ENCODE measurements at places on chromosomes 13 and 19.

- no peak overlapping the region for H3K4me3 ChIP-seq
- H3K27me3 ChIP-seq, result no peaks in the 10 kb centered on the region
- H3K36me3 ChIP-seq, result no peaks in the 10 kb centered on the region
- peaks cover 5% of the 10 kb centered on the region for H3K4me1 ChIP-seq
Observed at GRCh38 chr13:33345842-33346241, 60.3 kb upstream of the STARD13 start.

GRCh38 chr13:48278806-48279205 is 24.7 kb upstream of the RB1 start:
- DNase-seq, result no peak
- no peaks in the 10 kb centered on the region for H3K36me3 ChIP-seq
- no peak overlapping the region for H3K4me3 ChIP-seq
- no peaks in the 10 kb centered on the region for H3K27me3 ChIP-seq

- H3K36me3 ChIP-seq, result no peaks in the 10 kb centered on the region
- DNase-seq, result no peak
- H3K27ac ChIP-seq, result no peak overlapping the region
Observed at GRCh38 chr13:106176117-106176516, 359.3 kb downstream of the EFNB2 start.

GRCh38 chr13:101520672-101521071 is 68.2 kb downstream of the ITGBL1 start:
- H3K4me3 ChIP-seq, result no peak overlapping the region
- no peaks in the 10 kb centered on the region for H3K4me1 ChIP-seq
- H3K27me3 ChIP-seq, result no peaks in the 10 kb centered on the region
- no peaks in the 10 kb centered on the region for H3K36me3 ChIP-seq
- peak overlapping the region; percentile 14 for H3K27ac ChIP-seq

DNA sequence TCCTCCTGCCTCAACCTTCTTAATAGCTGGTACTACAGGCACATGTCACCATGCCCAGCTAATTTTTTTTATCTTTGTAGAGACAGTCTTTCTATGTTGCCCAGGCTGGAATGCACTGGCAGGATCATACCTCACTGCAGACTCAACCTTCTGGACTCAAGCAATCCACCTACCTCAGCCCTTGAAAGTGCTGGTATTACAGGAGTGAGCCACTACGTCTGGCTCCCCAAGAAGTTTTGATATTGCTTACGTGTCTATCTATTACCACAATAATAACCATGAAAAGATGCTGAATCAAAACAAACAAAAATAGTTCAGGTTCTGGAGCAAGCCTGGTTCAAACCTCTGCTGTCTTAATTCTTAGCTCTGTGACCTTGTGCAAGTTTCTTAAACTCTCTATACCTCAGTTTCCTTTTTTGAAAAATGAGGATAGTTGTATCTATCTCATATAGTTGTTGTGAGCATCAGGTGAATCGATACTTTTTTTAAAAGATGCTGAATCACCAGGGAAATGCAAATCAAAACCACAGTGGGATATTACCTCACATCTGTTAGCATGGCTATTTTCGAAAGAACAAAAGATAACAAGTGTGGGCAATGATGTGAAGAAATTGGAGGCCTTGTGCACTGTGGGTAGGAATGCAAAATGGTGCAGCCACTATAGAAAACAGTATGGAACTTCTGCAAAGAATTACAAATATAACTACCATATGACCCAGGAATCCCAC is 19.0 kb upstream of the LEUTX start:
- H3K4me3 ChIP-seq, result no peak overlapping the region
- no peaks in the 10 kb centered on the region for H3K27me3 ChIP-seq
- no peaks in the 10 kb centered on the region for H3K4me1 ChIP-seq
- DNase-seq, result no peak
- H3K27ac ChIP-seq, result no peak overlapping the region

DNA sequence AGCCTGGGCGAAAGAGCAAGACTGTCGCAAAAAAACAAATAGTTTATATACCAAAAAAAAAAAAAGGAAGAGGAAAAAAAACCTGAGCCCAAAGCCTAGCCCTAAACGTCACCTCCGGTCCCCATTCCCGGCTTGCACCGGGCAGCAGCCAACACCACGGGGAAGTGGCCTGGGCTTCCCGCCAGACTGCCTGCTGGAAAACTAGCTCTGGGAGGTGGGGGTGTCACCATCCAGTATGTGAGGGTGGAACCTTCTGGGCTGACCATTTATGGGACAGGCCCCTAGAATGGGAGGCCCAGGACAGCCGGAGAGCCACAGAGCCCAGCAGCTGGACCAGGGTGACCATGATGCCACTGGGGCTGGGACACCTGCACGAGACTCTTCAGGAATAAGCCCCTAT is 37.3 kb downstream of the IL12RB1 start:
- H3K4me3 ChIP-seq, result no peak overlapping the region
- H3K27ac ChIP-seq, result peak overlapping the region; percentile 87
- H3K36me3 ChIP-seq, result no peaks in the 10 kb centered on the region

DNA sequence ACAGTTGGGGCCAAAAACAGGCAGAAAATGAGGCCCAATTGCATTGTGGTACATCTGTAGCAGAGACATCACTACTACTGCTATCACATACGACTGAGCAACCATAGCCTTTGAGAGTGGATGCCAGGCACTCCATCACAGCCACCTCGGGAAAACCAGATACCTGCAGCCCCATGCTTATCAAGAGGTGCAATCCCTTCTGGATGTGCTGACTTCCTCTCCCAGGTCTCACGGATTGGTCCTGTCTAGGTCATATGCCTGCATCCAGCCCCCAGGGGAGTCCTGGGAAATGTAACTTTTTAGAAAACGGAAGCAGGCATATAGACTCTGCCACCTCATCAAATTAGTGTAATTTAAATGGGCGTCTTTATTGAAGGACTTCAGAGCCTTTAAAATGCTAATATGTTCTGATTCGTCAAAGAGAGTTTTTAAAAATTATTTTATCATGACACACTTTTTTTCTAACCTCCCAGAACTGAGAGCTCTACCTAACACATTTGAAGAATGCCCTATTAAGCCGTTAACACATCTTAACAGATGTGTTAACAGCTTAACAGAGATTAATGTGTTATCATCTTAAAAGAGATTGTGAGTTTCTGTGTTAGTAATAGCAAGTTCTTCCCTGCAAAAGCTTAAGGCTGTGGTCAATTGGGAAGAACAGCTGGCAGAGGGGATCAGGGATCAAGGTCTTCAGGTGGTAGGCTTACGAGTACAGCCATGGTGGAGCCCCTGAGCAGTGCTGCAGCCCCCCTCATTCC is 63.9 kb downstream of the DLEU7 start:
- H3K27me3 ChIP-seq, result no peaks in the 10 kb centered on the region
- no peak overlapping the region for H3K27ac ChIP-seq
- no peaks in the 10 kb centered on the region for H3K4me1 ChIP-seq
- DNase-seq, result no peak

DNA sequence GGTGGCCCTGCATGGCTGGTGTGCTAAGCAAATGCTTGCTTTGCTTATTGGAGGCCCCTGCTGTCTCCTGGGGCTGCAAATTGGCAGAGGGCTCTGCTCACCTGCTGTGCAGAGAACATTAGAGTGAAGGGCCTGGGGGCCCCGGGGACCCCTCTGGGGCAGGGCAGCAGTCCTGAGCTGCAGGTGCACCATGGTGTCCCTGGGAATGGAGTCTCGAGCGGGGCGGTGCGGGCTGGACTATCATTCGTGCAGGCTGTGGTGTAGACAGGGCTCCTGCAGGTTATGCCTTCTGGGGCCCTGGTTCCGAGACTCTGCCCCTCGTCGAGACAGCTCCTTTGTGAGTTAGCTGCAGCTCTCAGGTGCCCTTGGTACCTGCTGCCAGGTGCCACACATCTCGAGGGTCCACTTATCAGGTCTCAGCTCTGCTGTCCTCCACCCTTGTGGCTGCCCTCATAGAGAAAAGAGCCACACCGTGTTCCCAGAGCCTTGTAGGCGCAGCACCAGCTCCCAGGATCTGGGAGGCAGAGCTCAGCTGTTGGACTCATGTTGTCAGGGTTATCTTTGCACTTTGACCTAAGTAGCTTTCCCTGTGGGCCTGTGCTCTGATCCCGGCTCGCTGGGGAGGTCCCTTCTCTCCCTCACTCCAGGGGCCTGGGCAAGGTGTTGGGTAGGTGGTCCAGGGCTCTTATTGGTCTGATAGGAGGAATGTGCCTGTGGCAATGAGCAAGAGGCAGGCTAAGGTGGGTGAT is 58.0 kb upstream of the ZNF536 start:
- no peaks in the 10 kb centered on the region for H3K4me1 ChIP-seq
- H3K27me3 ChIP-seq, result no peaks in the 10 kb centered on the region
- H3K27ac ChIP-seq, result no peak overlapping the region
- DNase-seq, result no peak
